Fibroblast of upper back skin (primary cell): ENCODE measurements at places on chromosomes 4 and X.
A peak's percentile ranks its signal among the peaks of the same experiment; 100 is the strongest.

- no peak for DNase-seq
Observed at GRCh38 chr4:112302320-112303274, 5.4 kb downstream of the ALPK1 start.

DNA sequence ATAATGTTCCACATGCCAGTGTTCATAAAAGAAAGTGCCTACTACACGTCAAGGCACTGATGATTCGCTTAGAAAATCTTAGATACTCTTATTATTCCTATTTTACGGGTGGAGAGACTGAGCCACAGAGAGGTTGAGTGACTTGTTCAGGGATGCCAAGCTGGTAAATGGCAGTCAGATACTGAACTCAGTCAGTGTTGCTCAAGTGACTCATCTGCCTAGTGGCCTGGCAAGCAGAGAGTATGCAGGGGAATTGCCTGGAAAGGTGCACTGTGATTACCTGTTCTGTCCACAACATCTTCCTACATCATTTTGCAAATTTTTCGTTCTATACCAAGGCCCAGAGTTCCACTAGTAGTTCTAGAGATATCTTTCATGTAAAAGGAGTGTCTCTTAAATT, 68.4 kb downstream of the RAPGEF2 start:
- DNase-seq = no peak

- no peak for DNase-seq
Observed at GRCh38 chr4:2390146-2390545, 28.3 kb downstream of the ZFYVE28 start.

DNA sequence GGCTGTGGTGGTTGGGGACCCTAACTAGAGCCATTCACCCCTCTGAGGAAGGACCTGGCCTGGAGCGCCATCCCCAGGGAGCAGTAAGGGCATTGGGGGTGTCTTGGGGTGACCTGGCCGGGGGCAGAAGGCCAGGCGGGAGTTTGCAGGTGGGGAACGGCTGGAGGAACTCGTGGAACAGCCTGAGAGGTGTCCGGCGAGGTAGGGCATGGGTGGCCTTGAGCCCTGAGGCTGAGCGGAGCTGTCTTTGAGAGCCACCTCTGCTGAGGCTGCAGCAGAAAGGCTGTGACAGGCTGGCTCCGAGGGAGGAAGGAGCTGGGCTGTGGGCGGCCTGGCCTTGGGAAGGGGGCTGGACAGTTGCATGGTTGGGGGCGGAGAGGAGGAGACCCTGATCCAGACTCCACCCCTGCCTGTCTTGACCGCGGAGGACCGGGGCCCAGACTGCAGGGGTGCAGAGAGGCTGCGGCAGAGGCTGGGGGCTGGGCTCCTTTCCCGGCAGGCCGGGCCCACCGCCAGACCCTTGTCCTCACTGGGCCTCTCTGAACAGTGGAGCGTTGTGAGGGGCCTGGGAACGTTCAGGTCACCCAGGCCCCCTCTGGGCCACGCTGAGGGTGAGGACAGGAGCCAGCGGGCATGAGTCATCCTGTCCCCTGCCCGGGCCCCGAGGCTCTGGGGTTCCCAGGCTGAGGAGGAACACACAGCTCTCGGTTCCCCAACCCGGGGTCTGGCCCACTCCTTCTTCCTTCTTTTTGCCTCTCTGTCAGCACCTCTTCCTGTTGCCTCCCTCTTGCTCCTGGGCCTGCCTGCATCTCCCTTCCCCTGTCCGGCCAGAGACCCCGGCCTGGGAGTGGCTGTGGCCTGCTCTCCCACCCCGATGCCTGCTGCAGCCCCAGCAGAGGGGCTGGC, 8.1 kb downstream of the SH3BP2 start:
- DNase-seq = peak; percentile 78

DNA sequence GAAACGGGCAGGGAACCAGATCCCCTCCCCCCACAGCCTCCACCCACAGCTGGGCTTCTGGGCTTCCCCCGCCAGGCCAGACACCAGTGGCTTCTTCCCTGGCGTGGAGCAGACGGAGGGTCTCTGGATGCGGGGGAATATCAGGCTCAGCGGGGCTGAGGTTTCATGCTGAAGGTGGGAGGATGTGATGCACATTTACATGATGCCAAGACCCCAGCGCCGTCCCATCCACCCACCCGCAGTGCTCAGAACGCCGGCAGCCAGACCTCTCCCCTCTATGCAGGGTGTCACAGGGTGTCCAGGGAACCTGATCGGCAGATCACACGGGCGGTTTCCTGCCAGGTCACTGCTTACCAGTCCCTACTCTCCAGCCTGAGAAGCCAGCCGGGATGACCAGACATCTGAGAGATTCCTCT, 12.8 kb upstream of the TNIP2 start:
- DNase-seq = no peak

DNA sequence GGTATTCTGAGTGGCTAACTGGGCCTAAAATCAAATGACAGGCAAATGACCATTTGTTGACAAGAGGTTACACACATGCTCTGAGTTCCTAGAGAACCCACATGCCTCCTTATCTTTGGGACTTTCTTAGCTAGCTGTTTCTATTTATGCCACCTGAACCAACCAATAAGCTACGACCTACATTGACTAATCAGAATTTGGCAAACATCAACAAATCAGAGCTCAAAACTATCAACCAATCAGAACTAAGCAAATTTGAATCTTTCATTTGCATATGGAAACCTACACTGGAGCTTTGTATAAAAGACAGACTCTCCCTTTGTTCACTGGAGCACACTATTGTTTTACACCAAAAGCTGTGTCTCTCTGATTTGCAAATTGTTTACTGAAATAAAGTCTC, 192.0 kb downstream of the CXXC4 start:
- DNase-seq = no peak
